Stimulated activated CD8-positive, alpha-beta memory T cell treated with anti-CD3 and anti-CD28 coated beads, Interleukin-12 subunit alpha, Interleukin-12 subunit beta, amount 100 ng/mL, for 1 hour (primary cell): ENCODE measurements at places on chromosomes 3 and 15.
A peak's percentile ranks its signal among the peaks of the same experiment; 100 is the strongest.

DNA sequence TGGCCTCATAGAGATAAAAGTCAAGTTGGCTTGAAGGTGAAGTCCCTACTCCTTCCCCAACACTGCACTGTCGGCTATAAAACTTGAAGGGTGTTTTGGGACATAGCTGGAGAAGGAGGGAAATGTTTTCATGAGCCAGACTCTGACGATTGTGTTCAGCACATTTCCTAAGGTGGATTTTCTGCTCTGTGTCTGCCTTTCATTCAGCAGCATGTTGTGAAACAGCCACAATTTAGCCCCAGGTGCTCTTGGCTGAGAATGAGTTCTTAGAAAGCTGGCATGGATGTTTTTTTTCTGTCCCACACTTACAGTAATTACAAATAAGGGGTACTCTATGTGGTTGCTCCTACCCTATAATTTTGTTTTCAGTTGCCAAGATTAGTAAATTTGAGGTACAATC lies 492.4 kb downstream of the MCTP2 start:
- no peak for DNase-seq

DNA sequence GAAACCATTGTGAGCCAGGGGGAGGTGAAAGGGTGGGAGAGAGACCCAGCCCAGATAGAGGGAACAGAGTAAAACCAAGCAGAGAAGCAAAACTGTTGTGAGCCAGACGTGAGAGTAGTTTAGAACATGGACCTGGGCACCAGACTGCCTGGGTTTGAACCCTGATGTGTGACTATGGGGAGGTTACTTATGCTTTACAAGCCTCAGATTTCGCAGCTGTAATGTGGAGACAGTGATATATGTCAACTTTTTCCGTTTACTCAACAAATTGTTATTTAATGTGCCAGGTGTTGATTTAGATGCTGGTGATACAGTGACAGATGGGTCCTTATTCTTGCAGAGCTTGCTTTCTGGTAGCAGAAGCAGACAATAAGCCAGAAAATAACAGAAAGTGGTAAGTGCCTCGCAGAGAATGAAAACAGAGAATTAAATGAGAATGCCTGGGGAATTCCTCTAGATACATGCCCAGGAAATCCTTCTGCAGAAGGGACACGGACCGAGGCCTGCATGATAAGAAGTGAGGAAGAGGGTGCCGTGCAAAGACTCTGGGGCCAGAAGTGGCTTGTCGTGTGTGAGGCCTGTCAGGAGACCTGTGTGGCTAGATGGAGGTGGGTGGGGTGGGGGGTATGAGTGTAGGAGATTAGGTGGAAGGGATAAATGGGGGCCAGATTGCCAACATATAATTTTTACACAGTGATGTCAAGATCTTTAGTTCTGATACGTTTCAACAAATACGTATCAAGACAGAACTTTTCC lies 15.0 kb downstream of the KAT2B start:
- DNase-seq = no peak

- DNase-seq = no peak
These were observed 22.6 kb upstream of the C3orf70 start for GRCh38 chr3:185175370-185175987.

DNA sequence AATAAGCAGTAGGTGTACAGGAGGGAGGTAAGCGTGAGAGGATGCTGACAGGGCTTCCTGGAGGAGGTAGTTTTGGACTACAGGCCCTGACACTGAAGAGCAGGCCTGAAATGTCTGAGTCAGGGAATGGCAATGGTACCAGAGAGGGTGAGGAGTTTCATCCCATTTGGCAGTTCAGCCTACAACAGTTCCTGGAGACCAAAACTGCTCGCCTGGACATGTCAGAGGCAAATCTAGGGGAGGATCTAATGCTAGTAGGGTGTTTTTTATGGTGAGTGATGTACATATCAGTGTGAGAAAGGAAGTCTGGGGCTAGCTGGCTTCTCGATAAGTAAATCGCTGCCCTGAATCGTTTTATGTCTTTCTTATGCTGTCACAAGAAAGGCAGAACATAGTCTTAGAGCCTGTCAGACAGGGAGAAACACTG lies 13.8 kb upstream of the TNFSF10 start:
- DNase-seq = no peak

DNA sequence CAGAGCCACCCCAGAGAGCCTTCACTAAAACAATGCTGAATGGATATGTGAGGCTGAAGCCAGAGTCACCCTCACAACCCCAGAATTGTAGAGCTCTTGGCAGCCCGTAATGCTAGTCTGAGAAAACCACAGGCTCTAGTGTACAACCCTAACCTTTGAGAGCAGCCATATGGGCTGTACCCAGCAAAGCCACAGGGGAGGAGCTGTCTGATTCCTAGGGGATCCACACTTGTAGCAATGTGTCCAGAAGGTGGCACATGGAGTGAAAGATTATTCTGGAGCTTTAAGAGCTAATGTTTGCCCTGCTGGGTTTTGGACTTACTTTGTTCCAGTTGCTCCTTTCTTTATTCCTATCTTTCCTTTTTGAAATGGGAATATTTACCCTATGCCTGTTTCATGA lies 626.8 kb downstream of the GRM7 start:
- no peak for DNase-seq

DNA sequence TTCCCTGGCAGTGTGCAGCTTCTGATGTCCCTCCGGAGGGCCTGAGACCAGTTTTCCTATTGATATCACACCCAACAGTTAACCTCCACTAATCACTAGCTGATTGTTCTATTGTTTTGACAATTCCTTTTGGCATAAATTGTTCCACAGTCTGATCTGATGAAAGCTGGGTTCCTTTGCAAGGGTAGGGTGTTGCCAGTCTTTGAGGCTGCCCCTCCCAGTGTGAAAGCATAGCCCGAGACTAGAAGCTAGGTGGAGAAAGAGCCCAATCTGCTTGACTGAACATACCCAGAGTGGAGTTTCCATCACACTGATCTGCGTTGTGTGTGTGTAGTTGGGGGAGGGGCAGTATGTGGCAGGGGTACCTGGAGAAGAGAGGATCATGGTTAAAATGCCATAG lies 10.3 kb upstream of the PRICKLE2 start:
- DNase-seq = no peak

- DNase-seq = no peak
These were observed 554.7 kb downstream of the FHIT start for GRCh38 chr3:60696428-60697125.

DNA sequence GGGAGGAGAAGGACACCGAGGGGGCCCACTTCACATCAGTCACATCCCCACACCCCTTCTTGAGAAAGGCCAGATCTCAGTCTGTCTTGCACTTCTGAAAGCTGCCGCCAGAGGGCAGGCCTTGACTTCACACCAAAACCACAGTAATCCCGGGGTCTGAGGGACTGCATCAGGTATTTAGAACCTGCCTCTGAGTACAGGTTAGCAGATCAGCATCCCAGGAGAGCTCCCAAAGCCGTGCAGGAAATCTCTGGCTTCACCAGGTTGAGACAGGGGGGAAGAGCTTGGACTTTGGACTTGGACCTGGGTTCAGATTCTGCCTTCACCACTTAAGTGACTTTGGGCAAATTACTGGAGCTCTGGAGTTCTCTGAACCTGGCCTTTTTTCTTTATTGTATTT lies 50.3 kb downstream of the LHFPL4 start:
- DNase-seq = peak; percentile 35

GRCh38 chr3:71124048-71124447 lies 459.5 kb downstream of the FOXP1 start:
- DNase-seq = no peak

GRCh38 chr3:120559242-120560061 lies 36.7 kb upstream of the NDUFB4 start:
- DNase-seq = no peak

GRCh38 chr3:160210799-160211221 lies 14.4 kb upstream of the C3orf80 start:
- no peak for DNase-seq

- no peak for DNase-seq
These were observed 356.3 kb downstream of the FOXP1 start for GRCh38 chr3:71227270-71227661.

GRCh38 chr3:107025961-107026360 lies 351.3 kb upstream of the CCDC54 start:
- DNase-seq = no peak

DNA sequence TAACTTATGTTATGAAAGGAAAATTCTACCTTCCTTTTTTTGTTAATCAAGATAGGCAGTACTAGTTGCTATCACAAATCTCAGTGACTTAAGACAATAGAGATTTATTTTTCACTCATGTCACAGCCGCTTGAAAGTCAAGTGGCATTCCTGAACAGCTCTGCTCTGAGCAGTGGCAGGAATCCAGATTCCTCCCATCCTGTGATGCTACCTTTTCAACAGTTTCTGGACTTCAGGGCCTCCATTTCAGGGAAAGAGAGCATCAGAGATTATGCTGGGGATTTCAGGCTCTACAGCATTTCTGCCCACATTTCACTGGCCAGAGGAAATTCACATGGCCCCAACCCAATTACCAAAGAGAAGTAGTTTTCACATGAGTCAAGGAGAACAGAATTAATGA lies 83.4 kb downstream of the IL1RAP start:
- DNase-seq = no peak

DNA sequence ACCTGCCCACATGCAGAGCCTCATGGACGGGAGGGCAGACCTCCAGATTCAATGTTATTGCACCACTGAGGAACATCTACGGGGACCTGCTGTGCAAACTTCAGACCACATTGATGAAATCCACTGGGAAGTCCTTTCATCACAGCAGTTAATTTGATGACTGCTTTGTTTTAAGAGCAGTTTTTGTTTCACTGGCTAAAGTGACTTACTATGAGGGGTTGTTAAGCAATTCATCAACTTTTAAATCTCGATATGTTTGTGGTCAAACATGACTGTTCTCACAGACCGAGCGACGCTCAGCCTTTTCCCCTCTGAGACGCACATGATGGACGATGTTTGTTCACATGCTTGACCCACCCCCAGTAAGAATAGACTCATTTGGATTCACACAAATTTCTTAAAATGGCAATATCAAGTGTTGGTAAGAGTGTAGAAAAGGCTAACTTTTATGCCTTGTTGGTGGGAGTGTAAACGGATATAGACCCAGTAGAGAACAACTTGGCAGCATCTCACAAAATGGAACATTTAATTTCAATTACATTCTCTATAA lies 35.9 kb upstream of the IREB2 start:
- no peak for DNase-seq

GRCh38 chr15:52069559-52069958 lies 43.0 kb downstream of the BCL2L10 start:
- no peak for DNase-seq

DNA sequence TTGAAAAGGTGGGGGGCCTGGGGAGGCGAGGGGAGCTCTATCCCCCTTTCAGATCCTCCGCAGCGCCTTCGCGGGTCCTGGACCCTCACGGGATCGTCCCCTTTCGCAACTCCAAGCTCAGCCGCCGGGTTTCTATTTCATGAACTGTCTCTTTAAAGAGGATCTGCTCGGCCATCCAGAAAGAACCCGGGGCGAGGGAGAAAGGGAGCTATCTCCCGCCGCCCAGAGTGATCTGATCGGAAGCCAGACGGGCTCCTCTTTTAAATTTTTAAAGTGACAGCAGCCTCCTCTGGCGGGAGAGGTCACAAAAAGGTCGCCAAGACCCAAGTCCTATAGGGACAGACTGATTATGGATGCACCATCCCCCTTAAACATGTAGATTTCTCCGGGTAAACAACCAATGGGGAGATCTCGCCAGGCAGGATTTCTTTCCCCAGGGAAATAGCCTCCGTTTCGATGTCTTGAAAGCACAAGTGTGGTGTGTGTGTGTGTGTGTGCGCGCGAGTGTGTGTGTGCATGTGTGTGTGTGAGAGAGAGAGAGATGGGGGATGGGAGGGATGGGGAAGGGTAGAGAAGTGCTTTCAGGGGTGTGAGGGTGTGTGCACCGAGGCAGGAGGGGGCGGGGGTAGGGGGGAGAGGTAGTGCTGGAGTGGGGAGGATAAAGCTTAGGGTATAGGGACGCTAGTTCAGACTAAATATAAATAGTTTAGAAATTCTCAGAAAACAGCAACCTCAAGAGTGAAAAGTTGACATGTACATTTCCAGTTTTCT lies 516.1 kb downstream of the MECOM start:
- no peak for DNase-seq

DNA sequence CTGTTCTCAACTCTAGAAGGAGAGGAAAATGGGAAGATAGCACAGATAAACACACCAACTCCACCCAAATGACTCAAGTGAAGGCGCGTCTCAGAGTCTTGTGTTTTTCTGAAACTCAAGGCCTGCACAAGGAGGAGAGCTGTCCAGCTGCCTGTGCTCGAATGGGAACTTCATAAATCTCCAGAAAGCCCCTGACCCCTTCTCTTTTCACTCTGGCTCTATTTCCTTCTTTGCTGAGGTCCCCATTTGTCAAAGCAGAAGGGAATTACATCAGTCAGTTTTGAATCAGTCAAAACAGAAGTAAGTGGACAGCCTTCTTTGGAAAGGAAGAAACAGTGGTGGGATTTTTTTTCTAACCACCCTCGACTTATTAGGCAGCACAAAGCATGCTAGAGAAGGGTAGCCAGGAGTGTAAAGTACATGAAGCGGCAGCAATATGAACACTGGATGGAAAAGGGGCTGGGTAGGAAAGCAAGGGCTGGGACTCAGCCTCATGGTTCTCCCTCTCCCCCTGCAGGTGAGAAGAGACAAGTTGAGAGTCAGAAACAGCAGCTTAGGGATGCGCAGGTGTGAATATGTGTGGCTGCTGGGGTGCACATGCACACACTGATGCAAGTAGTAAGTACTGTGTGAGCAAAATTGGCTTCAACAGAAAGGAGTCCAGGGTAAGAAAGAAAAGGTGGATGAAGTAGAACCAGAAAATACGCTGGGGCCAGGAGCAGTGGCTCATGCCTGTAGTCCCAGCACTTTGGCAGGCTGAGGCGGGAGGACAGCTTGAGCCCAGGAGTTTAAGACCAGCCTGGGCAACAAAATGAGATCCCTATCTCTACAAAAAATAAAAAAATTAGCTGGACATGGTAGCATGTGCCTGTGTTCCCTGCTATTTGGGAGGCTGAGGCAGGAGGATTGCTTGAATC lies 36.6 kb upstream of the MAGEF1 start:
- no peak for DNase-seq

- no peak for DNase-seq
These were observed 30.1 kb upstream of the CFAP20DC start for GRCh38 chr3:59079962-59080361.

DNA sequence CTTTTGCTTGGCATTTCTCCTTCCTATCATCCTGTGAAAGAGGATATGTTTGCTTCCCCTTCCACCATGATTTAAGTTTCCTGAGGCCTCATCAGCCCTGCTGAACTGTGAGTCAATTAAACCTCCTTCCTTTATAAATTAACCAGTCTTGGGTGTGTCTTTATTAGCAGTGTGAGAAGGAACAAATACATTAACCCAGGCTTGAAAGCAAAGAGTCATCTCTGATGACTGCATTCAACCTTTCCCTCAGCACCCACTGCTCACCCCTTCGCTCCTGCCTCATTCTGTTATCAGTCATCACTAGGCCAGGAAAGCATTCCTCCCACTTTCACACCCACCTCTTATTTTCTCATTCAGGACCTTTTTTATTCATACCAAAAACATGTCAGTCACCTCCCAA lies 59.6 kb upstream of the CASR start:
- DNase-seq = no peak

DNA sequence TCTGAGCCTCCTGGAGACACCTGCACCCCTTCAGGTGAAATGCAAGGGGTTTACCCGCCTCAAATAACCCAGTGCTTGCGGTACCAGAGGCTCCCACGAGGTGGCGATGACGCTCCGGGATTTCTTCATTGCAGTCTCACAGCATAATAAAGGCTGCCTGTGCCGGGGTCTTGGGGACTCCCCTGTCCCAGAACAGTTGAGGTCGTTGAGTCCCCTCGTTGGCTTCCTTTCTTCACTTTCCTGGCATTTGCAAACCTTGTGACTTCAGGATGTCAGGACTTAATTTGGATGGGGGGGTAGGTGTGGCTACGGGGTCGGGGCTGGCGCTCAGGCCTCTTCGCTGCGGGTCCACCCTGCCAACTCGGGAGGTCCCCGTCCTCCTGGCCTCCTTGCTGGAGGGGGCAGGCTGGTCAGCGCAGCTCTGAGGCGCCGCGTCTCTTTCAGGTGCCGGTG lies 1.3 kb downstream of the GNAT1 start:
- peak; percentile 71 for DNase-seq
